NCI-H1105 treated with DMSO at 0.1 percent for 48 hours (cell line): ENCODE measurements at places on chromosomes 3 and 15.

DNA sequence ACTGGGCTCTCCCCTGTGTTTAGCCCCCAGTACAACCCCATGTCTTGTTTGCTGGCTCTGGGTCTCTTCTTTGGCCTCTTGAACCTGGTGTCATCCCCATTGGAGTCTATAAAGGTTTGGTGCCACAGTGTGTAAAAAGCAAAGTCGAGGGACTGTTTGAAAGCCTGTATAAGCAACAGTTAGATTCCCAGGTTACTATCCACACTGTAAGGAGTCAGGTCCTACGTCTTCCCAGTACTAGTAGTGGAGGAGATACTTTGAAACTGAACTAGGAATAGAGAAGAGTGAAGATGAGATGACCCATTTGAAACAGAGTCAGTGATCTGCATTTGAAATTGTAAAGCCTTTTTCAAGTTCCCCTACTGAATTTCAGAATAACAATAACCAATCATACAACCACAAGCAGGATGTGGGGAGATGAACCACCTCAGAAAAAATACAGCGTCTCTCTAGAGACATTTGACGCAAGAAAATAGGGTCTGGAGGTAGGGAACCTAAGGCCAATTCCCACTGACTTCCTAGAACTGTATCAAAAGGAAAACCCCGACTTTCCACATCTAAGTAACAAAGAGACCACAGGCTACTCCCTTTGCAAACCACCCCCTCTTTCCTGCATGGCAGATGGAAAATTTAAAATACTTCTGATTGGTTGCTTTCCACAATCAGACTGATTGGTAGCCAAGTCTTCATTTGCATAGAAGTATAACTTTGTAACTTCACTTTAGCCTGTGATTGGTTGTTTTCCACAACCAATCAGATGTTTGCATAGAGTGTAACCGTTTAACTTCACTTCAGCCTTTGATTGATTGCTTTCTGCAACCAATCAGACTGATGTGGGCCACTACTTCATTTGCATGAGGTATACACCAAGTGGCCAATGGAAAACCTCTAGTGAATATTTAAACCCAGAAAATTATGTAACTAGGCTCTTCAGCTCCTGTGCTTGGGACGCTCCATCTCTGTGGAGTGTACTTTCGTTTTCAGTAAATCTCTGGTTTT, 49.9 kb upstream of the NEDD4 start:
- no peak for DNase-seq

DNA sequence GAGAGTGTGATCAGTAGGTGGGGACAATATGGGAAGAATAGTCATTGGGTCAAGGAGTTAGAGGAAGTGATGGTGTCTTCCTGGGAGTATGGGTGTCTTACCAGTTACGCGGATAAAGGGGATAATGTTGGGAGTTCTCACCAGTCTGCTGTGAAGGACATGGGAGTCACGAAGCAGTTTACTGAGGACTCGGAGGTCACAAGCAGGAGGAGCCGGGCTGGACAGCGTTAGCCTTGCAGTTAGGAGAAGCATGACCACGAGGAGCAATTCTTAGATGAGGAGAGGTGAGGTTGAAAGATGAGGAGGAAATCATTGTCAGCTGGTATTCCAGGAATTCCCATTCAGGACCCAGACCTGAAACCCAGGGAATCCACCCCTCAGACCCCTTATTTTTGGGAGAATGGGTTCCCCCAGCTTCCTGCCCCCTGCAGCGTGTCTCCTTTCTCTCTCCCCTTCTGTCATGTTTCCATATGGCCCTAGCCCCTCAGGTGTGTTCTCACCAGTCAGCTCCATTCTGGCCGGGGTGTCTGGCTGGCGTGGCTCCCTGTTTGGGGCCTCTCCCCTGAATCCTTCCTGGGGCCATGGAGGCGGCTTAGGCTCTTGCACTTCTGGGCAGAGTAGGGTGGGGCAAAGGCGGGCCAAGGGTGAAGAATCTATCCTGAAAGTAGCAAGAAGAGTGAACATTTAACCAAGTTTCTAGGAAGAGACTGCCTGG, 2.1 kb downstream of the THPO start:
- no peak for DNase-seq

GRCh38 chr3:186536883-186537844, 7.0 kb downstream of the CRYGS start:
- DNase-seq, result no peak

DNA sequence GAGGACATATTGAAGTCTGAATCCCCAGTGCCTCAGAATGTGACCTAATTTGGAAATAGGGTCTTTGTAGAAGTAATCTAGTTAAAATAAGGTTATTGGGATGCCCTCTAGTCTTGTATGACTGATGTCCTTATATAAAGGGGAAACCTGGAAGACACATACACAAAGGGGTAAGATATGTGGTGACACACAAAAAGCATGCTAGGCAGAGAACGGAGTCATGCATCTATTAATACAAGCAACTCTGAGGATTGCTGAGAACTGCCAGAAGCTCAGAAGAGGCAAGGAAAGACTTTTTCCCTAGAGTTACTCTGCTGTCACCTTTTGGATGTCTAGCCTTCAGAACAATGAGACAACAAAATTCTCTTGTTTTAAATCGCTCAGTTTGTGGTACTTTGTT, 58.1 kb upstream of the TMEM108 start:
- no peak for DNase-seq
